CD8-positive, alpha-beta memory T cell (primary cell): ENCODE measurements at places on chromosomes 12 and 14. TPM values are rescaled to one million over a fixed set of nuclear protein-coding genes. Genes with fewer than 3 reads are reported as not detected.

Gene LGR5
- not detected for polyA plus RNA-seq

Gene MFAP5
- not detected for polyA plus RNA-seq

Gene HOXC4
- 0.37 TPM for polyA plus RNA-seq

Gene RERG
- polyA plus RNA-seq = not detected

Gene OTUB2
- 0.12 TPM for polyA plus RNA-seq

Gene OTX2
- not detected for polyA plus RNA-seq

Gene SDR39U1
- polyA plus RNA-seq = 67.7 TPM

Gene GCN1
- polyA plus RNA-seq = 30.0 TPM

Gene CPM
- 0.26 TPM for polyA plus RNA-seq

Gene PRIM1
- 39.6 TPM for polyA plus RNA-seq

Gene MYO1A
- 0.40 TPM for polyA plus RNA-seq

Gene DDX23
- 51.0 TPM for polyA plus RNA-seq

Gene GSG1
- polyA plus RNA-seq = not detected

Gene GPRC5D
- polyA plus RNA-seq = 0.35 TPM

Gene NANOG
- not detected for polyA plus RNA-seq

Gene KRT83
- polyA plus RNA-seq = not detected

Gene TAS2R14
- polyA plus RNA-seq = 1.0 TPM

Gene PTHLH
- polyA plus RNA-seq = not detected

Gene PRICKLE1
- polyA plus RNA-seq = 0.53 TPM

Gene MLEC
- polyA plus RNA-seq = 74.9 TPM

Gene TAS2R43
- not detected for polyA plus RNA-seq

Gene MYF5
- polyA plus RNA-seq = not detected

Gene DIP2B
- polyA plus RNA-seq = 7.9 TPM

Gene CCDC196
- not detected for polyA plus RNA-seq
